ENCODE measurements at places on chromosomes 13 and 19.

DNA sequence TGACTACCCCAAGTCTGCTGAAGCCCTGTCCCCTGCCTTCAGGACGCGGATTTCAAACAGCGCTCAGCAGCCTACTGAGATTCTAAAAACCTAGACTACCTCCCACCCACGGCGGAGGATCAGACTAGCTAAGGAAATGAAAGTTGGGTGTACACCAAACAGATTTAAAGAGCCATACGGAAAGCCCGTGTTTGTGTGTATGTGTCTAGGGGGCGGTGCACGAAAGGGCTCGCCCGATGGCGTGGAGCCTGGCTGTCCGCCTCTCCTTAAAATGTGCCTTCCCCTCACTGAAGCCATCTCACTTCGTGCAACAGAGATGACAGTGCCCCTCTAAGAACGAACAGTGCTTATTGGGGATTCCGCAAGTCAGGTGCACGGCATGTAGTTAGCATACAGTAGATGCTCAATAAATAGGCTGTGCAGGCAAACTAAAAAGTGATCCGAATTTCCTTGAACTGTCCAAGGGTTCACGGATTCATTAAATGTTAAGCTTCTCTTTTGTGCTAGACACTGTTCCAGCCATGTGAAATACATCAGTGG lies 639 bp downstream of the LENG1 start:
- DNase-seq = no peak

- no peak for DNase-seq
Measured at GRCh38 chr13:51494156-51494555, 41.3 kb upstream of the INTS6 start.

DNA sequence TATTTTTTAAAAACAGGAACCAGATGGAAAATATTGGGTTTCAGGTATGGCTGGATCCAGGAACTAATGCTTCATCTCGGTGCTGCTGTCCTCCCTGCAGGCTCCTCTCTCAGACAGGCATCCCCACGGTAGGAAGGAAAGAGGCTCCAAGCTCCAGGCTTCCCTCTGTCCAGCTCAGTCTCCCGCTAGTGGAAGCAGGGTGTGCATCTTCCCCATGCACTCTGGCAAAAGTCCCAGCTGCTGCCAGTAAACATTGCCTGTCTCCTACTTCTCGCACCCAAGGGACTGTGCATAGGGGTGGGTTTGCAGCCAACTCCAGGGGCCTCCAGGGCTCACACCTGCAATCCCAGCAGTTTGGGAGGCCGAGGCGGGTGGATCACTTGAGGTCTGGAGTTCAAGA lies 29.2 kb downstream of the IL12RB1 start:
- DNase-seq = no peak

DNA sequence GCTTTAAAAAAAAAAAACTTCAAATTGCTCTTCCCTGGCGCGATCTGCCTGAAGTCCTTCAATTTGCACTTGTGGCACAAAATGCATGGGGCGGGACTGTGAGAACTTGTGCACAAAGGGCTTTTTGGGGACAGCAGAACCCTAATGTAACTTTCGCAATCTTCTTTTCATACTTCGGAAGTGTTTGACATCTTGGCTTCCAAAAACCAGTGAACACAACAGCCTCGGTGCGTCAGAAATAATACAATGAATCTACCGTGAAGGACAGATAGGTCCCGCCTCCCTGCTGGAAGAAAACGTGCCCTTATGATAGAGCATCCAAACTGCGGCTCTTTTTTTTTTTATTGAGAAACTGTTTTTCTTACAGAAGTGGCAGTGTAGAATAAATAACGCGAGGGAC lies 36.6 kb downstream of the KLF2 start:
- DNase-seq = no peak

- peak; percentile 69 for DNase-seq
Measured at GRCh38 chr19:53537521-53538377, at the start of gene ZNF331. TSS of gene ZNF331 (plus strand) at chr19:53538145. CDS start at chr19:53569377, 31,232 bp downstream.

Measured in ascending aorta (tissue), 2 donors.